ENCODE measurements at places on chromosomes 1 and 21.

- no peak for DNase-seq
These were observed 227.3 kb downstream of the DYRK1A start for GRCh38 chr21:37593740-37594471.

- no peak for DNase-seq
These were observed 465.2 kb downstream of the USP25 start for GRCh38 chr21:16194788-16195537.

- DNase-seq: no peak
These were observed 40.3 kb downstream of the RIPK4 start for GRCh38 chr21:41726630-41726969.

- DNase-seq: no peak
These were observed 57.9 kb upstream of the CTBS start for GRCh38 chr1:84632137-84632536.

GRCh38 chr1:116326486-116326885 lies 46.6 kb upstream of the ATP1A1 start:
- no peak for DNase-seq

DNA sequence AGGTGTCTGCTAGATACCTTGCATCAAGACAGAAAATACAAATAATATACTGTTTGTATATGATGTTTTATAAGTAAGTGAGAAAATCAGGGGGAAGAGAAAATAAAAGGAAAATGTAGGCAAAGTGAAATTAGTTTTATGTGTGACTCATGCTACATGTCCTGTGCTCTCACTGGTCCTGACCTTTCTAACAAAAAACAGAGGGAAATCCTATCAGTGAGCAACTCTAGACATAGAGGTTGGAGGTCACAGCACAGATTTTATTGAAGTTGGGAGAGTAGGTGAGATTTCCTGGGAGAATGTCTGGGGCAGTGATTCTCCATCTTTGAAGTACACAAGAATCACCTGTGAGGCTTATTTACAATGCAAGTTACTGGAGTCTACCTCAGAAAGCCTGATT lies 9.5 kb downstream of the SCCPDH start:
- DNase-seq: no peak

DNA sequence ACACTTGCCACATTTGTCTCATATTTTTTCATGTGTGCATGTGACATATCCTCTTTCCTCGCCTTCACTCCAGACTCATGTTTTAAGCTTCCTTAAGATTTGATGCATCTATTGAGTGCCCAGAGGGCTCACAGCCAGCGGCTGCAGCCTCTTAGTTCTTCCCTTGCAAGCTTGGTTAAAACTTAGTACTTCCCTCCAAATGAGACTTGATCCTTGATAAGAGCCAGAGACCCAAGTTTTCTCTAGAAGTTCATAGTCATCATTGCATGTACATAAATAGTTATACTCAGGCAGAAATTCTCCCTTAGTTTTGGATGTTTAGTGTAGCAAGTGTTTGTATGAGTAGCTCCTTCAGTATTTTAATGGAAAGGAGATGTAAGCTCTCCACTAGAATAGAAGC lies 337.6 kb upstream of the B3GALT2 start:
- no peak for DNase-seq

- DNase-seq: no peak
These were observed 16.2 kb downstream of the CFAP126 start for GRCh38 chr1:161351482-161351881.

DNA sequence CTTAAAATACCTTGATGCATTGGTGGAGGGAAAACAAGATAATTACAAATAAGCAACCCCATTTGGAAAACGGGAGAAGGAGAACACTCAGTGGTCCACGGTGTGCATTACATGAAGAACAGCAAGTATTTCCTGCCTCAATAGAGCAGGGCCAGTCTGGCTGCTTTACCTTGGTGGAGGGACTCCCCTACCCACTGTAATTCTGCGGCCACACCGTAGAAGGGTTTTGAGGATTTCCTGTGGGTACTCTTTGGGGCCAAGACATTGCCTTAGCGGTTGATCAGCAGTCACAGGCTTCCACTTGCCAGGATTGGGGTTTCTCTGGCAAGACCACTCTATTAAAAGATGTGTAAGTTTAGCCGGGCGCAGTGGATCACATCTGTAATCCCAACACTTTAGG lies 16.3 kb upstream of the TMEM54 start:
- DNase-seq: no peak

- DNase-seq: no peak
These were observed 207.2 kb downstream of the TOMM20 start for GRCh38 chr1:234921266-234922062.

DNA sequence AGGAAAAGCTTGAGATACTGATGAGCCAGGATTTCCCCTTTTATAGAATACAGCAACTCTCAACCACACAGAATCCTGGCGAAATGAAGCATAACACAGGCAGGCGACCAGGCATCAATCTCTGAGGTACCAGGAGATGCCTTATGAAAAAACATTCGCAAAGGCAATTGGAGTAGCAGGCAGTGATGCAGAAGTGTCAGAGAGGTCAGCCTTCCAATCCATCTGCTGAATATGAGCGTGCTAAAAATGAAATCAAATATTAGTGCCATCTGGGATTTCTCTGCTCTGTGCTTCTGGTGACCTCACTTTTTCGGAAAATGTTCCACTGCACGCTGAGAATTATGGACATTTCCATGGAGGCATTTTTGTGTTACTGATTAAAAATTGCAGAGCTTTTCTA lies 258.8 kb downstream of the VAV3 start:
- no peak for DNase-seq

DNA sequence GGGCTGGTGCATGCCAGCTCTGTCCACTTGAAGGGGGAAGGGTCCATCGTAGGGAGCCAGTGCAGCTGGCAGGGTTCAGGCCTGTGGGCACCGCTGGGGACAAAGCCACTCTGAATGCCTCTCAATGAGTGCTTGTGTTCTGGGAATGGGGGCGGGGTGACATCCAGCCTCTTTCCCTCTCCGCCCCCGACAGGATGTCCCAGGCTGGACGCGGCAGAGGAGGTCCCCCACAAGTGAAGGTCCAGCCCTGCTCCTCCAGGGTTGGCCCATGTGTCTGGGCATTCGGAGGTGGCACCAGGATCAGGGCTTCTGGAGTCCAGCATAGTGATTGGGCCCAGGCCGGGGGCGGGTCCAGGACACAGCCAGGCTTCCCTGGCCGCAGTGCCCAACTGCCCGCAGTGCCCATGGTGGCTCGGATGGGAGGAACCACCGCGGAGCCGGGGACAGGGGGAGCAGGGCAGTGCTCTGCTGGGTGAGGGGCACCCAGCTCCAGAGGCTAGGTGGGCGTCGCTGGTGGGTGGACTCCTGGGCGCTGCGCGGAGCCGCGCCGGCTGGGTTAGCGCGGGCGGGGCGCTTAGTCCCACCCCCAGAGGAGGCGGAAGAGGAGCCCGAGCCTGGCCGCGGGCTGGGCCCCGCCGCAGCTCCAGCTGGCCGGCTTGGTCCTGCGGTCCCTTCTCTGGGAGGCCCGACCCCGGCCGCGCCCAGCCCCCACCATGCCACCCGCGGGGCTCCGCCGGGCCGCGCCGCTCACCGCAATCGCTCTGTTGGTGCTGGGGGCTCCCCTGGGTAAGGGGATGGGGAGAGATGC lies at the start of gene SHISA4:
TSS of gene SHISA4 (plus strand) at position 617 of the 808 bp plus-strand sequence. CDS start at position 714, 97 bp downstream.
- no peak for DNase-seq

DNA sequence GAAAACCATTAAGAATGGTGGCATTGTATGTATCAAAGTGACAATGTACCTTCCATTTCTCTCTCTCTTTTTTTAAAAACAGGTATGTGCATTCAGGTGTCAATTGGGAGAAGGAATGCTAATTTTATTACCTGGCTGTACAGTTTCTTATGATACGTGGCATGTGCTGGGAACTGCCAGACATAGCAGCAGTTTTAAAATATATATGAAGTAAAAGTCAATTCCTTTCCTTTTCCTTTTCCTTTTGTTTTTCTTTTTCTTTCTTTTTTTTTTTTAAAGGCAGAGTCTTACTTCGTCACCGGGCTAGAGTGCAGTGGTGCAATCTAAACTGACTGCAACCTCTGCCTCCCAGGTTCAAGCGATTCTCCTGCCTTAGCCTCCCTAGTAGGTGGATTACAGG lies 37.0 kb downstream of the SPEN start:
- DNase-seq: no peak

DNA sequence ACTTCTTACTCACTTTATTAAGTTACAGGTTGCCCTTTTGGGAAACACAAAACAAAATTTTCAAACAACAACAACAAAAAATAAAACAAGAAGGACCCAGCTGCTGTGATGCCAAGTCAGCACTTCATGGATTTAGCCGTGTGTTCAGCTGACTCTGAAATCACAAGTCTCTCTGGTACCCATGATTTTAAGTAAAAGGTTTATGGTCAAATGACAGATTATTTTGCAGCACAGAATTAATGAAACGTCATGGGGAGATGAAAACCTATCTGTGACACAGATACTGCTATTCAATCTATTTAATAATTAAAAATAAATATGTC lies 7.1 kb downstream of the AJAP1 start:
- no peak for DNase-seq

DNA sequence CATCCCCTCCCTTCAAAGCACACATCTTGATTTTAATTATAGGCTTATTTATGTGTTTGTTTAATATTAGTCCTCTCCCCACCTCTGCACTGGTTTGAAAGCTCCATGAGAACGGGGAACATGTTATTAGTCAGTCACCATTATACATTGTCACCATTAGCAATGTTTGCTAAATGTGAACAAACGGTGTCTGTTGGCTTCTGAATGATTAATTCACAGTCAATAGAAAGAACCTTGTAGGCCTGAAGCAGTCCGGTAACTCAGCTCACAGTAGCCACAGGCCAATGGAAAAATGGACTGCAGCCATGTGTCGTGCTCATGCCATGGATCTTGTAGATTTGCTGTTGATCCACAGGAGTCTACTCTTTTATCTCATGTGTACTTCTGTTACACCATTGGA lies 49.7 kb upstream of the NHLH2 start:
- DNase-seq: no peak

DNA sequence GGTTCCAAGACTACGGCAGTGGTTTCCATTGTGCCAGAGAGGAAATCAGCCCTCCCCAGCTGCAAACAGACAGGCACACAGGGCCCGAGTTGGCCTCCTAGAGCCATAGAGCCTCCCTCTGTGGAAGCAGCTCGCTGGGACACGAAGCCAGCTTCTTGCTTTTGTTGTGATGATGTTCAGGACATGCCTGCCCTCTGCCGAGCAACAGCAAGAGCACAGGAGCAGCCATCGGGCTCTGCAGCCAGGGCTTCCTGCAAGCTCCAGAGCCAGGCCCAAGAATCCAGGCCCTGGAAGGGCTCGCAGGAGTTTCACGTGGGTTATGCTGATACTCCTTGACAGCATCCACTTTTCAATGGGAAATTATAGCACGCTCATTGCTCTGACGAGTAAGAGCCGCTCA lies 18.5 kb downstream of the NPHP4 start:
- DNase-seq: no peak

GRCh38 chr1:115900856-115901255 lies 59.9 kb upstream of the NHLH2 start:
- no peak for DNase-seq

DNA sequence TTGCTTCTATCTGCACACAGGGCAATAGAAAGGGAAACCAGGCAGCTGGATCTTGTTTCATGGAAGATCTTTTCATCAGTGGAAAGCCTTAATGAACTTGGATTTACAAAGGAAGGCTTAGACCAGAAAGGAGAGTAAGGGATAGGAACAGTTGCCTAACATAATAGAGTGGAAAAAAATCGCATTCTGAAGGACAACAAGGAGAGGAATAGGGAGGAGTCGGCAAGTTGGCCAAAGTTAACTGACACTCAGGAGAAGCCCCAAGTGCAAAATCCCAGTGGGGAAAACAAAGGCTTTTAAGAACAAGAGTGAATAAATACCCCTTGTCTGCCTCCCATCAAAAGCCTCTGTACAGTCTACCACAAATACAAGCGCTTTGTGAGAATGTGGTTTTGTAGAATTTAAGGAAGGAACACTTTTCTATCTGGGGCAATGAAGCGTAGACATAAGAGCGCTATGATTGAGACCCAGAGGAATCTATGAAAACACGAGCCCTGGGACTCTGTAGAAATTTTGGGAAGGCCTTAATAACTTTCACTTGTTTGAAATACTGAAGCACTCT lies 74.1 kb downstream of the ZNF648 start:
- no peak for DNase-seq

GRCh38 chr1:72284348-72285073 lies 2.2 kb upstream of the NEGR1 start:
- DNase-seq: peak; percentile 99

DNA sequence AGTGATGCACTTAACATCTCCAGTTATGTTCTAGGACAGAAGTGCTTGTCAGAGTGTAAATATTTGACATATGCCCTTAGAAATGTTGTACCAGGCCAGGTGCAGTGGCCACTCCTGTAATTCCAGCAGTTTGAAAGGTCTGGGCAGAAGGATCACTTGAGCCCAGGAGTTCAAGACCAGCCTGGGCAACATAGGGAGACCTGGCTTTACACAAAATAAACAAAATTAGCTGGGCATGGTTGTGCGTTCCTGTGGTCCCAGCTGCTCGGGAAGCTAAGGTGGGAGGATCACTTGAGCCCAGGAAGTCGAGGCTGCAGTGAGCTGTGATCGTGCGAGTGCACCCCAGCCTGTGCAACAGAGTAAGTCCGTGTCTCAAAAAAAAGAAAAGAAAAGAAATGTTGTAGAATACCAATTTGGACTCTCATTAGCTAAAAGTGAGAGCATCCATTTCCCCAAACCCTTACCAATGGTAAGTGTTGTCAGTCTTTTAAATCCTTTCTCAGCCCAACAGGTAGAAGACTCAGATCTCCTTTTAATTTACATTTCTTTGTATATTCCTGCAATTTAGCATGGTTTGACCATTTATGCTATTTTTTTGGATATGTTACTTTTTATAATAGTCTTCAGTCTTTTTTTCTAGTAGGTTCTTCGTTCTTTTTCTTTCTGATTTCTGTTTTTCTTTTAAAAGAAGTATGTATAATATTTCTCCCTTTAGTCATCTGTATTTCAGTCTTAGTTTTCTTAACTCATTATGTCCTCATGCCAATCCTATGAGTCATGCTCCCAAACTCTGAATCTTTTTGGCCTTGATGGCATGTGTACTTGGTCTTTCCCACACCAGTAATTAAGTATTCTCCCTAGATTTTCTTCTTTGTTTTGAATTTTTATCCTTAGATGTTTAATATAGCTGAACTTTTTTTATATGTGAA lies 74.4 kb downstream of the CAMTA1 start:
- DNase-seq: peak; percentile 96

- no peak for DNase-seq
These were observed 88.2 kb downstream of the ZSCAN20 start for GRCh38 chr1:33560680-33561079.

DNA sequence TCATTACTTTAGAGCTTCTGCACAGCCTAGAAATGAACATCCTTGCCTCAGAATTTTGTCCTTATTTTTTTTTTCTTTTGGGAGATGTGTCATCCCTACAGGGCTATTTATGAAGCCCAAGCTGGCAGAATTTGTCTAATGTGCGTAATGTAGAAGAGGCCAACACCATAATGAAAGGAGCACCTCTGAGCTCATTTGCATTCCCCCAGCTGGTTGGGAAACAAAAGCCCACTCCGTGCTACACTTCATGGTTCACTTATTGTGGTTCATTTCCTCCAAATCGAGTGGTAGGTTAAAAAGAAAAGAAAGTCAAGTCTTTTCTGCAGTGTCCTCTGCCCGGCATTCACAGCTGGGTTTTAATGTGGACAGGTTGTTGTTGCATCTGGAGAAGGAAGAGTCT lies 73.5 kb downstream of the KAZN start:
- DNase-seq: no peak

GRCh38 chr1:1664941-1665814 lies 6.4 kb upstream of the CDK11B start:
- no peak for DNase-seq

- DNase-seq: no peak
These were observed 10.4 kb upstream of the WNT3A start for GRCh38 chr1:227996187-227996950.

GRCh38 chr1:183214021-183214970 lies 28.2 kb downstream of the LAMC2 start:
- DNase-seq: no peak

Measured in AG04449 (cell line).